ENCODE measurements at places on chromosomes 4 and X.

DNA sequence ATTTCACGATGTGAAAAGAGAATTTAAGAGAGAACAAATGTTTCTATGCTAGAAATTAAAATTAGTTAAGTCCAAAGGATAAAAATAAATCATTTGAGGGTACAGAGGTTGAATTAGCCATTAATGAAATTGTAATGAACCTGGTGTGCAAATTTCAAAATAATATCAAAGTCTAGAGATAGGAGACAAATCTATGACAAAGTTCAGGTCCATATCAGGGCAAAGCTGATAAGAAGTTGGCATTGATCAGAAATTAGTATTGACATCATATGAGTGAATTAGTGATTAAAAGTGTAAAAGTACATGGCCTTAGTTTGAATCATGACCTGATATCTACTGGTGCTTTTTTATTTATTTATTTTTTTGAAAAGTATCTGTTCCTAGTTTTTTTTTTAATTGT lies 33.8 kb upstream of the UGT2A3 start:
- no peak for DNase-seq

DNA sequence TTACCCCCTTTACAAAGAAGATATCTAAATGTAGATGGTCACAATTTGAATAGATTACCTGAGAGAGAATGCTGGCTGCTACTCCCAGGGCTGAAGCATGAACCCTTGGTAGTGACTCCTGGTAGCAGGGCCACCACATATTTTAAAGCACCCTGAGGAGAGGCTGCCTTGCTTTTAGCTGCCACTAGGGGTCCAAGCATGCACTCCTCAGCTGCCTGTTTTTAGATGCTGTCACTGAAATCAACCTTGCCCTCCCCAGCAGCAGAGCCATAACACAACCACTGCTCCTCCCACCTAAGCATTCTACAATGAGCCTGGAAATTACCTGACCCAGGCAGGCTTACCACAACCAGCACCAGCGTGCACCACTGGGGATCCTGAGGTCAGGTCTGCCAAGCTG lies 850.9 kb downstream of the FAM133A start:
- no peak for DNase-seq

- DNase-seq = no peak
Observed at GRCh38 chrX:25143596-25143995, 127.8 kb upstream of the ARX start.

DNA sequence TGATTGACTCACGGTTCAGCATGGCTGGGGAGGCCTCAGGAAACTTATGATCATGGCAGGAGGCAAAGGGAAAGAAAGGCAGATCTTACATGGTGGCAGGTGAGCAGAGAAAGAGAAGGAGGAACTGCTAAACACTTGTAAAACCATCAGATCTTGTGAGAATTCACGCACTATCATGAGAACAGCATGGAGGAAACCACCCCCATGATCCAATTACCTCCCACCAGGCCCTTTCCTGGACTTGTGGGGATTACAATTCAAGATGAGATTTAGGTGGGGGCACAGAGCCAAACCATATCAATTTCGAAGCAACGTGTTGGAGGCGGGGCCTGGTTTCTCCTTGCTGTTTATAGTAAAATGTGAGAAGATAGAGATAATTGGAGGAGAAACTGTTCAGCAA lies 167.4 kb downstream of the GABRB1 start:
- no peak for DNase-seq

GRCh38 chr4:5626913-5627312 lies 81.4 kb downstream of the EVC2 start:
- no peak for DNase-seq
